ENCODE measurements at places on chromosomes 13 and 19.
A peak's percentile ranks its signal among the peaks of the same experiment; 100 is the strongest.

DNA sequence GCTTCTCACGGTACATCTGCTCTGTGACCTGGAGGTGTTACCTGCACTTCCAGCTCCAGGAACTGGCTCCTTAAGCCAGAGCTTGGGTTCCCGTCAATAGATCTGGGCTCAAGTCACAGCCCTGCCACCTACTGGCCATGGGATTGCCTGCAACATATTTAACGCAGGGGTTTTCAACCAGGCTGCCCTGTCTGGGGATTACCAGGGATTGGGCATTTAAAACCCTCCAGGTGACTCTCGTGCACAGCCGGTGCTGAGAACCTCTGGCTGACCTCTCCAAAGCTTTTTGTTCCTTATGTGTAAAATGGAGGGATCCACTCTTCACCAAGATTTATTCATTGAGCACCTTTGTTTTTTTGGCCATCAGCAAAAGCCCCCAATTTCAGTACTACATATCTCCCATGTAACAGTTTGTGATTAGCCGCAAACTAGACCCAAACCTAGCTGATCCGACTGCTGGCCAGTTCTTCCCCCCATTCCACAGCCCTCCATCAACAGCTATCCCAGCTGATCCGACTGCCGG, 76.6 kb upstream of the STK24 start:
- DNase-seq, result peak; percentile 40

GRCh38 chr19:24098359-24098758, 11.4 kb downstream of the ZNF254 start:
- DNase-seq, result no peak

- DNase-seq, result no peak
Observed at GRCh38 chr13:25429466-25429865, 57.7 kb downstream of the ATP8A2 start.

GRCh38 chr19:13920940-13921747, 15.1 kb downstream of the CC2D1A start:
- no peak for DNase-seq

DNA sequence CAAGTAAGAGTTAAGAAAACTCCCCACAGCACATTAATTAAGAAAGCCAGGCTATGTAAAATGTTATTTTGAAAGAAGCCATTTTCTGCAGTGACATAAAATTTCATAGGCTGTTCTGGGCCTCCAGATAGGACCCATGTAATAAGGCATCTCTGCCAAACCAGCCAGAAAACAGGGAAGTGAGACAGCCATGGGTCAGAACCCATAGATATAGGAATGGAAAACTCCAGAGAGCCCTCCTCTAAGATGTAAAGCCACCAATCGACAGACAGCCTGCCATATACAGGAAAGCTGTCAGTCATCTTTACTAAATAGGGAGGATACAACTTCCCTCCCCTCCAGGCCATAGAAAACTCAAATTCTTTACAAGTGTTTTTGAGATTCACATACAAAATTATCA, 493.3 kb downstream of the COG6 start:
- no peak for DNase-seq

DNA sequence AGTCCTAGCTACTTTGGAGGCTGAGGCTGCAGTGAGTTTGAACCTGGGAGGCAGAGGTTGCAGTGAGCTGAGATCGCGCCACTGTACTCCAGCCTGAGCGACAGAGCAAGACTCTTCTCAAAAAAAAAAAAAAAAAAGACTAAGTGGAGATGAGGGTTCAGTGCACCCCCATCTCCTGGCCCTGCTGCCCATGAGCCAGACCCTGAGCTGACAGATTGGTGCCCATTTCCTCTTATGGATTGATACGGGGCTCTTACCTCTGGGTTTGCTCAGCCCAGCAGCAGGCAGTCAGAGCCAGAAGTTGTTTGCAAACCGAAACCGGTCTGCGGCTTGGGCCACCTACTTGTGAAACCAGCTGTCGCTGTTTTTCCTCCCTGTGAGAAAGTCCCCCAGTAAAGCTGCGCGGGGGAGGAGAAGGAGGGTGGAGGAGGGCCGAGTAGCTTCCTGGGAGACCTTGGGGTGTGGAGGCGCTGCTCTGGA, 36.9 kb downstream of the ARRDC2 start:
- peak; percentile 77 for DNase-seq

DNA sequence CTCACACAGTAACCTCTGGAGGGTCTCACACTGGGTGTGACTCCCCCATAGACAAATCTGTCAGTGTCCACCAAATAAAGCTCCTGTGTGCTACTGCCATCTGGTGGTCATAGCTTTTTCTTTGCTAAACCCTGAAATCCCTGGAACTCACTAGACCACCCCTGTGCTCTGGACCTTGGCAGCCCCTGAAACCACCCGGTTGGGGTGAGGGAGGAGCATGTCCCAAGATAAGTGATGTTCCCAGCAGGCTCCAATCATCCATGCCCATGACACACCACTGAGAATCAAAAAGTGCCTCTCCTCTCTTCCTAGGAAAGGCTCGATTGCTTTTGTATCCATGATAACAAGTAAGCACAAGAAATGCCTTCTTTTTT, 6.5 kb upstream of the HSD17B14 start:
- no peak for DNase-seq

- DNase-seq, result no peak
Observed at GRCh38 chr19:16025108-16026101, 50.9 kb upstream of the TPM4 start.

GRCh38 chr19:38647966-38648768, 718 bp downstream of the ACTN4 start:
- no peak for DNase-seq

- no peak for DNase-seq
Observed at GRCh38 chr13:33487575-33488243, 202.2 kb upstream of the STARD13 start.

- no peak for DNase-seq
Observed at GRCh38 chr13:109454167-109454917, 332.0 kb downstream of the IRS2 start.

DNA sequence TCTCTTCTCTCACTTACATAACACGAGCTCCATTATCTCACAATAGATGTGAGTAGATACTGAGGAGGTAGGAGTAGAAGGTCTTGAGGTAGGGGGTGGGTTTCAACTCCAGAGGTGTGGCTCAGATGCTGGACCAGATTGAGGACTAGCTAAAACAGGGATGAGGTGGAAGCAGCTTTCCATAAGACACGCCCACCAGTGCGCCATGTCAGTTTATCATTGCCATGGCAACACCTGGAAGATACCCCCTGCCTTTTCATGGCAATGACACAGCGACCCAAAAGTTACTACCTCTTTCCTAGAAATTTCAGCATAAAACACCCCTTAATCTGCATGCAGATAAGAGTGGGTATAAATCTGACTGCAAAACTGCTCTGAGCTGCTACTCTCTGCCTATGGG, 44.1 kb downstream of the KCTD15 start:
- no peak for DNase-seq

DNA sequence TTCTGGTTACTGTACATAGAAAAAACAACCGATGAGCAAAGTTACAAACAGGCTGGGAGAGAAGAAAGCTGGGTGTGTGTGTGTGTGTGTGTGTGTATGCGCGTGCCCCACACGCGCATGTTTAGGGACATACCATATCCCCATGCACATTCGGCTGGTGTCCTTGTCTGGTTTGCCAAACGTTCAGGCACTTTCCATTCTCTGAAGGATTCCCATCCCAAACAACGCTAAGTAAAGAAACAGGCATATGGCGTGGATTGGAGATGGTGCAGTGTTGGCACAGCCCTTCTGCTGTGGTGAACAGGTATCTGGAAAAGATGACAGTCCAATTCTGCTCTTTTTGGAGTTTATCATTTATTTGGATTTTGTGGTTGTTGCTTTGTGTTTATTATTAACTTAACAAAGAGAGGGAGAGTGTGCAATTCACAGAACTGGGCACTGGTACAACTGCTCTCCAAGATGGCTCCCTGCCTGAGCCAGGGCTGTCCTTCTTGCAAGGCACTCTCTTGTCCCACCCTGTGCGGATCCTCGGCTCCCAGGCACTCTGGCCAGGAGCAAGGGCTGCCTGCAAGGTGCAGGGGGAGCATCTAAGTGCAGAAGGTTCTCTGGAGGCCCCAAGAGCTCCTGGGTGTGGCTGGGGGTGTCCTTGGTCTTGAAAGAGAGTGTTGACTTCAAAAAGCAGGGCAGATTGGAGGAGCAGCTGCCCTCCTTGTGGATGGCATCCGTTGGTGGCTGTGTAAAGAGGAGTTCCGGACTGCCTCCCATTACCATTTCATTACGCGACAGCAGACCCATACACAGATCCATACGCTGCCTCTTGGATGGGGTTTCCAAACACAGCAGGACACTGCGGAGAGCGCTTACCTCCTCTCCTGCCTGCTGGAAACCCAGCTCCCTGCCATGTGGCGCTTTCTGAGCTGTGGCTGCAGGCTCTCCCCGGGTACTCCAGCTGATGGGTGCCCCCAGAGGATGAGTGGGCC, 263.1 kb downstream of the ZNF536 start:
- DNase-seq, result no peak

Measured in activated CD8-positive, alpha-beta memory T cell treated with anti-CD3 and anti-CD28 coated beads for 48 hours (primary cell).